GM23338 (cell line): ENCODE measurements at places on chromosomes 3 and 15. TPM values are rescaled to one million over a fixed set of nuclear protein-coding genes. Genes with fewer than 3 reads are reported as not detected.

Gene AADACL2
- not detected in 2 replicates for total RNA-seq

Gene CCR5
- total RNA-seq: not detected in 2 replicates

DNA sequence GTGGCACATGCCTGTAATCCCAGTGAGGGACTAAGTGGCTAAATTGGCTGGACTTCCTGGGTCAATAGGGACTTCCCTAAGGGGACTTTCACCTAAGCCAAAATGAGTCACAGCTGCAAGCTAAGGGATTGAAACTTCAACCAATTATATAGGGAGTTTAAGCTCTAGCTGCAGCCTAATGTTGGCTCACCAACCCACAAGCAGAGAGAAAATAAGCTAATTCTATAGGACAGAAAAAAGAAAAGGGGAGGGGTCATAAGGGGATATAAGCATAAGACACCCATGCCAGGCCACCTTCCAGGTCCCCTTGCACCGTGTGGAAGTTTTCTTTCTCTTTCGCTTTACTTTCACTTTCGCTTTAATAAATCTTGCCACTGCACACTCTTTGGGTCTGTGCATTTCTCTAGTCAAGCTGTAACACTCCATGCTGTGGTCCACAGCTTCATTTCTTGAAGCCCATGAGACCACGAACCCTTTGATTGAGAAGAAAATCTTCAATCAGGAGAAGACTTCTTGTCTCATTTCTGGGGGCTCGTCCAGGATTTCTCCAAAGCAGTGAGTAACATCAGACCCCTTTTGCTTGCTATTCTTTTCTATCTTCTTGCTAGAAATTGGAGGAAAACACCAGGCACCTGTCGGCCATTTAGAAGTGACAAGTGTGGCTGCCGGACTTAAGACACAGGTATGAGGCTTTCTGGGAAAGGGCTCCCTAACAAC is 192.3 kb downstream of the IGSF11 start:
- H3K36me3 ChIP-seq: peaks cover 3% of the 10 kb centered on the region; the same call in 1 of the 2 replicates
- DNase-seq: peak; percentile 54
- H3K27ac ChIP-seq: no peak overlapping the region
- H3K27me3 ChIP-seq: no peaks in the 10 kb centered on the region

- no peaks in the 10 kb centered on the region for H3K4me1 ChIP-seq
- no peak overlapping the region for H3K27ac ChIP-seq
- no peaks in the 10 kb centered on the region for H3K27me3 ChIP-seq
- H3K36me3 ChIP-seq: no peaks in the 10 kb centered on the region
- no peak for DNase-seq
Observed at GRCh38 chr15:91572110-91572509, 281.4 kb upstream of the SLCO3A1 start.

GRCh38 chr3:102299125-102299877 is 135.5 kb upstream of the ZPLD1 start:
- DNase-seq: no peak
- H3K27ac ChIP-seq: no peak overlapping the region
- H3K27me3 ChIP-seq: no peaks in the 10 kb centered on the region
- H3K36me3 ChIP-seq: no peaks in the 10 kb centered on the region
- no peaks in the 10 kb centered on the region for H3K4me1 ChIP-seq
- H3K4me3 ChIP-seq: no peak overlapping the region
